SK-N-DZ (cell line): ENCODE measurements at places on chromosomes 13 and 19.

DNA sequence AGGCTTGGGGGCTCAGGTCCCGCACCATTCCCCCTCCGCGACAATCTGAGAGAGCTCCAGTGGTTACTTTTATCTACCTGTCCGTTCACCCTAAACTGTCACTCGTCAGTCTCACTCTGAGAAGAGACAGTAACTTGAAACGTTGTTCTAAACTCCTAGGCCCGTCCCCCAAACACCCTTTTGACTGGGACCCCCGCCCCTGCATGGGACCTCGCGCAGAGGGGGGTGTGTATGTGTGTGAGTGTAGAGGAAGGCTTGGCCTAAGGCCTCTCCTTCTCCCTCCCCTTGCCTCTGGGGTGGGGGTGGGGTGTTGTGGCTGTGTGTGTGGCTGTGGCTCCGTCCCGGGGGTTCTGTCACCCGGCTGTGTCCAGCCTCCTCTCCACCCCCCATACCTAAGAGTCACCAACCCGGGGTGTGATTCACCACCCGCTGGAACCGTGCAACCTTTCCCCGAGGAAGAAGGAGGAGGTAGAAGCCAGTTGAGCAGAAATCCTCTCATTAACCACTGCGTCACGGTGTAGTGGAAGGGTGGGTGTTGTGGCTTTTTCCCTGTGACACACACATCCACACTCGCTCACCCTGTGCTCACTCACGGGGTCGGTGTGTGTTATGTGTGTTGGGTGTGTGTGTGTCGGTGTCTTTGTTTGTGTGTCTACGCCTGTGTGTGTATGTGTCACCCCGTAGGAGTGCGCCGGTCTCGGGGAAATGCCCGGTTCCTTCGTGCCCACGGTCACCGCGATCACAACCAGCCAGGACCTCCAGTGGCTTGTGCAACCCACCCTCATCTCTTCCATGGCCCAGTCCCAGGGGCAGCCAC, 2.4 kb downstream of the FOSB start:
- no peak for DNase-seq

- DNase-seq = no peak
Observed at GRCh38 chr19:16118489-16119033, 6.9 kb downstream of the RAB8A start.

DNA sequence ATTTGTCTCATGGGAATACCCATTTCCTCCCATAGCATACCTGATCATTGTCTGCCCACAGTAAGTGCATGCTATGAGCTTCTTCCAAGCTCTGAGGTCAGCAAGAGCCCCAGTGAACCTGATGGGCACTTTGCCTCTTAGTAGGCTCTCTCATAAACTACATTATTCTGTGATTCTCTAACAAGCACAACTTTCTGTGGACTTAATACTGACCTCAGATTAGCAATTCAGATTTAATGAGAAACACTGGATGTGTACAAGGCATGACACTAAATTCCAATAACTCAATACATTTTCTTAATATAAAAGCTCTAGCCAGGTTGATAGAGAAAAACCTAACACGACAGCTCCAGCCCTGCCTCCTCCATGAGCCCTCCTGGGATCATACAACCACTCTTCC, 23.3 kb upstream of the STARD13 start:
- no peak for DNase-seq

DNA sequence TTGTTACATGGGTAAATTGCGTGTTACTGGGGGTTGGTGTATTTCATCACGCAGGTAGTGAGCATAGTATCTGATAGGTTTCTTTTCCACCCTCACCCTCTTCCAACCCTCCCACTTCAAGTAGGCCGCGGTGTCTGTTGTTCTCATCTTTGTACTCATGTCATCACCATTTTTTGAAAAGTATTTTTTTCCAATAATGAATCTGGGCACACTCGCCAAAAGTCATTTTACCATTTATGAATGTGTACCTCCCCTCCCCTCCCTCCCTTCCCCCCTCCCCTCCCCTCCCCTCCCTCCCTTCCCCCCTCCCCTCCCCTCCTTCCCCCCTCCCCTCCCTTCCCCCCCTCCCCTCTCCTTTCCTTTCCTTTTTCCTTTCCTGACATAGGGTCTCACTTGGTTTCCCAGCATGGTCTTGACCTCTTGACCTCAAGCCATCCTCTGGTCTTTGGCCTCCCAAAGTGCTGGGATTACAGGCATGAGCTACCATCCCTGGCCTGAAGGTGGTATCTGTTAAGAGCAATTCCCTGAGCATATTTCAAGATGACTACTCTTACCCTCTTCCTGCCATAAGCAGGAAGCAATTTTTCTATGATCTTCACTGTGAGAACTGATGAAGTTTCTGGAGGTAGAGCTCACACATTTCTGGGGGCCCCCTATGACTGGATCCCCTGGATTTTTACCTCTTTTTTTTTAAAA, 15.7 kb downstream of the ZNF627 start:
- no peak for DNase-seq

- no peak for DNase-seq
Observed at GRCh38 chr13:19845758-19846157, 17.7 kb downstream of the ZMYM5 start.

- peak; percentile 26 for DNase-seq
Observed at GRCh38 chr19:12202250-12202649, 39.4 kb downstream of the ZNF136 start.

DNA sequence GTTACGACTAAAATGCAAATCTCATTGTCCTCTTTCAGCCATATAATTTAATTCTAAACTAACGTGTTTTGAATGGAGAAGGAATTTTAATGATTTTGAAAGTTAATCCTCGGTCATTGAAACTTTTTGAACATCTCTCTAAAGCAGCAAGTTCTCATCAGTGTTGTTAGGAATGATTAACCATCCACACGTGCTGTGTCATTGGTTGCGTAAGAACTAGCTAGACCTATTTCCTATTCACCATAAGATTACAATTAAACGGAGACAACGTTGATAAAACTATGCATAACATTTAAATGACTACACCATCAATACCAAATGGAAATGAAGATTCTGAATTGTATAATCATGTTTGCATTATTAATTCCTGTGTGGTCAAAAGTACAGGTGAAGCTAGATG, 155.6 kb upstream of the IRS2 start:
- DNase-seq = no peak

DNA sequence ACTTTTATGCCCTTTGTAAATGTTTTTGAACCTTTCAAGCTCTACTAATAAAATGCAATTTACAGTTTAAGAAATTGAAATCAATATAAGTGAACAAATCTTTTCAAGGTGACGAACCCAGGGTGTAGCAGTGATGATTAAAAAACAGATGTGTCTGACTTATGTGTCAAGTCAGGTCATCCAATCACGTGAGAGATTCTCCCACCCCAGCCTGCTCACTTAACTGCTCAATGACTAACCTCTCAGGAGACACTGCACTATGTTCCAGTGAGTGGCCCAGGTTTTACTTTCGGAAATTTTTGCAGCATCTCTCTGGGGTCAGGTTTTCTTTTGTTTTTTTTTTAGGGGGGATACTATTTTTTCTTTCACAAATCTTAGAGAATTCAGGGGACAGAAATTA, 60.7 kb downstream of the ZNF429 start:
- DNase-seq = no peak

DNA sequence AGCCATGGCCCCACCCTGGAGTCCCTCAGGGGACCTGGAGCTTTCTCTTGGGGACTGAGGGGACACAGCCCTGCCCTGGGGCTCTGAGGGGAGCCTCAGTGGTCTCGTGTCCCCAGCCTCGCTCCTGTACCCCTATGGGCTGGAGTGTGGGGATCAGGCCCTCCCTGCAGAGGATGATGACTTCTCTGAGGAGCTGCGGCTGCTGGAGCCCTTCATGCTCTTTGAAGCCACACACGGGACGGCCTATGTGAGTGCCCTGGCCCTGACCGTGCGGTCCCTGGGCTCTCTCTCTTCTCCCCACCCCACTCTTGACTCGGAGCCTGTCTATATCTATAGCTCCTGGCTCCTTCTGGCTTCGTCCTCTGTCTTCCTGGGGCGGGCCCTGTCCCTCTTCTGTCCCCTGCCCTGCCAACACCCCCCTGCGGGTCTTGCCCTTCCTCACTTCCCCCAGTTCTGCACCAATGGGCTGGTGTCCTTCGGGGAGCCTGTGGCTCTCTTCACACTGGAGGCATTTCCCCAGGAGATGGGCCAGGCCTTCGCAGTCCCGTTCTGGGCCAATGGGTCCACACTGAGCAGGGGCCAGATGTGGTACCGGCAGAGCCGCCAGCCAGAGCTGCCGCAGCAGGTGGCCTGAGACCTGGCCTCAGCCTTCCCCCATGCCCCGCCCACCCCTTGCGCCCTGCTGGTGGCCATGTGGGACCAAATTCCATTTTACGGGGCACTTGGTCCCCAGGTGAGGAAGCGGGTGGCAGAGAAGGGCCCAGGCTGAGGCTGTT, 33.1 kb downstream of the HPN start:
- no peak for DNase-seq

DNA sequence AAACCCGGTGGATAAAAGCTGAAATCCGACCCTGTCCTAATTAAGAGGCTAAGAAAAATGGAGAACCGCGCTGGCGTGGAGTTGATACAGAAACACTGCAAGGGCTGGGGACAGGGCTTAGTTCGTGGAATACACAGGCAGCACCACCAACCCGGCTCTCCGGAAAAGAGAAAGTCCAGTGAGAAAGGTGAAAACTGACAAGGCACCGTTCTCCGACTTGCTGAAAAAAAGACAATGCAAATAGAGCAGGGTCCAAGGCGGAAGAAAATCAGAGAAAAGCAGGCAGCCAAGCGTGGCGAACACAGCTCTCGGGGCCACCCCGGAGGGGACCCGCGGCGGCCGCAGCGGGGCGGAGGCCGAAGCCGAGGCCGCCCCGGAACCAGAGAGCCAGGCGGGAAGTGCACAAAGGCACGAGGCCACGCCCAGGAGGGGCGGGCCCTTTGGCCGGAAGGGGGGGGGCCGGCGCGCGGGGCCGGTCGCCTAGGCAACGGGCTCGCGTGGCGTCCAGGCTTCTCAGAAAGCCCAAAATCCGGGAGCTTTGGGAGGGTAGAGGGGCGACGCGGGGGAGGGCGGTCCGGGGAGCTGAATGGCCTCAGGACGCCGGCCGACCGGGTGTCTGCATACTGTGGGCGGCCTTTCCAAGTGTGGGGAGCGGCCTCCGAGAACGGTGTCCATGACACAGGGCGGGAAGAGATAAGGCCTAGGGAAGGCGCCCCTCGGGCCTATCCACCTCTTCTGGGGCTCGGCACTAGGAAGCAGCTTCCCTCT, 1.2 kb upstream of the ING1 start:
- peak; percentile 88 for DNase-seq

DNA sequence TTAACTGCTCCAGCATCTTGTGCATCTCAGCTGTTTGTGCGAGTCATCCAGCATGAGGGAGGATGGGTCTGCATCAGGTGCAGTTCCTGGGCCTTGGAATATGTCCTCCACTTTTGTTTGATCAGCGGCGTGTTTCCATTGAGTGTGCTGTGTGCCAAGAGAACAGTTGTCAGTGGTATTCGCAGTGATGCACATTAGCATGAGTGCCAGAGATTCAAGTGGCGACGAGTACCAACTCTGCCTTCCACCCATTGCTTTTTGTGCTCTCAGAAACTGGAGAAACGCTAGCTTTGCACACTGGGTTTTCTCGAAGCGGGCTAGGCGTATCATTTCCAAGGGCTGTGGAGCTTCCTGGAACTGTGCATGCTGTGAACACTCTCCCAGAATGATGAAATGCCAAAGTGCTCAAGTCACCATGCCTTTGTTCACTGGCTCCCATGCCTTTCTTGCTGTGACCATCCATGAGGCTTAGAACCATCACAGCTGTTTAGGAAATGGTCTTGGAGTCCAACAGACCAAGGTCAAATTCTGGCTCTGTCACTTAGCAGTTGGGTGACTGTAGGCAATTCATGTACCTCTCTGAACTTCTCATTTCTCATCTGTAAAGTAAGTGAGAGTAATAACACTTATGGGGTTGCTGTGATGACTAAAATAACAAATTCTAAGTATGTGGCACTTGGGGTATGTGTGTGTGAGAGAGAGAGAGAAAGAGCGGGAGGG, 18.4 kb downstream of the LRCH1 start:
- DNase-seq = no peak

GRCh38 chr13:101837288-101837687, 384.8 kb downstream of the ITGBL1 start:
- no peak for DNase-seq

DNA sequence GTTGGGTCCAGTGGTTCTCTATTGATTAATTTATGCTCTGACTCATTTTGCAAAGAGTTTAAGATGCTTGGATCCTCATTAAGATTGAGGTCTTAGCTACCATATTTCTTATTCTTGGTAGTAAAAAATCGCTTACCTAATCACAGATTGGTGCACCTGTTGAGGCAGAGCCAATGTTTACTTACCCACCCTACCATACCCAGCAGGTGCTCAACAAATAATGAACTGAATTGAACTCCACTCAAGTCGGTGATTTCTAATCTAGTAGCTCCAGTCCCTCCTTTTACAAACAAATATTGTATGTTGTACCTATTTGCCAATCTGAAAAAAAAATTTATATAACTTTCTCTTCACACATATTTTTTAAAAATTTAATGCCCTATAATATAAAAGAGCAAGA, 361.0 kb downstream of the FGF14 start:
- DNase-seq = no peak

GRCh38 chr19:15234431-15235130, 2.3 kb upstream of the EPHX3 start:
- DNase-seq = no peak

- DNase-seq = peak; percentile 49
Observed at GRCh38 chr13:110306340-110306959, 507 bp downstream of the COL4A1 start.

DNA sequence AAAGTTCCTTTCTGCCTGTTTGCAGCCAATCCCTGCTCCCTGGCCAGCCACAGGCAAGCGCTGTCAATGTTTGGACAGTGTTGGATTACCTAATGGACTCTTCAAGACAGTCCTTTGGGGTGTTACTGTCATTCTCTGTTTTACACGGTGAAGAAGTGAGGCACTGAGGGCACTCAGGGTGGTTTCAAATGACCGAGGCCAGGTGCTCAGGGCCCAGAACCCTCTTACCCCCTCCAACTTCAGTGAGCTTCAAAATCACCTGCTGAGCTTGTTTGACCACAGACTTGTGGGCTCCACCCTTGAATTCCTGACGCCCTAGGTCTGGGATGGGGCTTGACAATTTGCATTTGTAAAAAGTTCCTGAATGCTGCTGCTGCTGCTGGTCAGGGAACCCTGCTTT, 97.9 kb downstream of the GGACT start:
- DNase-seq = no peak

DNA sequence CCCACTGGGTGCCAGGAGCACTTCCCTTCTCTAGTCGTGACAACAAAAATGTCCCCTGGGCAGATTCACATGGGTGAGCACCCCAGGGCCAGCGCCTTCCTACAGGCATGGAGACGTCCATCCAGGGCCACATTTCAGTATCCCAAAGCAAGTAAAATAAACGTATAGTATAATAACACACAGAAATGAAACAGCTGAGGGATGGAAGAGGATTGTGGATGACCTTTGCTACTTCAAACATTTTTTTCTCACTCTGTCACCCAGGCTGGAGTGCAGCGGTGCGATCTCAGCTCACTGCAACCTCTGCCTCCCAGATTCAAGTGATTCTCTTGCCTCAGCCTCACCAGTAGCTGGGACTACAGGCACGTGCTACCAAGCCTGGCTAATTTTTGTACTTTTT, 28.2 kb downstream of the CILP2 start:
- no peak for DNase-seq

GRCh38 chr13:99829593-99830239, 141.9 kb downstream of the ZIC5 start:
- no peak for DNase-seq

GRCh38 chr19:755063-755462, 4.2 kb downstream of the MISP start:
- DNase-seq = no peak

- no peak for DNase-seq
Observed at GRCh38 chr19:14979476-14980255, at the start of gene SLC1A6. Gene SLC1A6 (minus strand): TSS chr19:14979864. CDS start chr19:14972910, 6,954 bp downstream.

- no peak for DNase-seq
Observed at GRCh38 chr13:46804391-46804815, 7.4 kb upstream of the ESD start.
